ENCODE measurements at places on chromosomes 16 and 17. TPM values are rescaled to one million over a fixed set of nuclear protein-coding genes. Genes with fewer than 3 reads are reported as not detected.

GRCh38 chr17:29143894-29144293 is 36.3 kb downstream of the MYO18A start:
- H3K27me3 ChIP-seq: no peaks in the 10 kb centered on the region
- H3K4me3 ChIP-seq: no peak overlapping the region
- H3K36me3 ChIP-seq: no peaks in the 10 kb centered on the region
- DNase-seq: no peak

DNA sequence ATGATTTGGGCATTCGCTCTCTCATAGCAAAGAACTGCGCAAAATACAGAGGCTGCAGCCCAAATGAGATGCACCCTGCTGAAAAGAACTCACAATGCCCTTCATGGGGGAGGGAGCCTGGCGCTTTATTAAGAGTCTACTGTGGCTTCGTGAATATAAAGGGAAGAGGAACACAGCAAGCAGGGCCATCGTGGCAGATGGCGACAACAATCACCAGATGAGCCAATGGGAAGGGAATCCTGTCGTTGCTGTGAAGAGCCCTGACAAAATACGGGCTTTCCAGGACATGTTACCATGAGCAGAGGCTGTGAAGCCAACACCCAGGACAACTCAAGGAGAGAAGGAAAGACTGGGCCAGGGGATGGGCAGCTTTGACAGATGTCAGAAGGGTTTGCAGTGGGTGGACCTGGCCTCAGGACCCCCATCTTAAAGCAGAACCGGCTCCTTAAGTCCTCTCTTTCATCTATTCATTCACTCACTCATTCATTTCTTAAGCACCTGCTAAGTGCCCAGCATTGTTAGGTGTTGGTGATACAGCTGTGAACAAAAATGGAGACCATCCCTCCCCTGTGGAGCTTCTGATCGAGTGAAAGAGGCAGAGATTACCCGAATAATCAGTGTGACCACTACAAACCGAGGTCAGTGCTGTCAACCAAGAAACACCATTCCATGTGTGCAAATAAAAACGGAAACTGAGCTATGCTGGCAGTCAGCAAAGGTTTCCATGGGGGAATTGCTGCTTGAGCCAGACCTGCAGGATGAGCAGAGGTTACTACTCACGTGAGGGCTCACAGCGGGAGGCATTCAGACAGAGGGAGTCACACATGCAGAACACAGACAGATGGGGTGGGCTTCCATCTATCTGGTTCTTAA is 125.8 kb downstream of the DYNLRB2 start:
- no peaks in the 10 kb centered on the region for H3K4me1 ChIP-seq
- H3K4me3 ChIP-seq: no peak overlapping the region
- no peak overlapping the region for H3K27ac ChIP-seq
- H3K27me3 ChIP-seq: no peaks in the 10 kb centered on the region

DNA sequence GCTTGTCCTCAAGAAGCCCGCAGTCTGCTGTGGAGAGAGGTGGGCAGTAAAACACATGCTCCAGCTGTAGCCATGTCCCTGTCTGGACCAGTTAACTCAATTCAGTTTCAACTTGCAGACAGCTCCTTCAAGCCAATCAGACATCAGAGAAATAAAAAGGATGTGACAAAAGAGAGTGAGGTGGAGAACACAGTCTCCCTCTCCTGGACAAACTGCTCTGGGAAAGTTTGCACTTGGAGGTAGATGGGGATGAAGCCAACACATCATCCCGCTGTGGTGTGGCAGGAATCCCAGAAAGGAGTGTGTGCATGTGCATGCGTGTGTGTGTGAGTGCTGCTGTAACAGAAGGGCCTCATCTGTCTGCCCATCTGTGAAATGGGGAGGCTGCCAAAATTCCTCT is 358.6 kb upstream of the ASIC2 start:
- H3K27ac ChIP-seq: no peak overlapping the region
- DNase-seq: no peak
- no peaks in the 10 kb centered on the region for H3K36me3 ChIP-seq
- H3K4me3 ChIP-seq: no peak overlapping the region

- no peak overlapping the region for H3K27ac ChIP-seq
- H3K27me3 ChIP-seq: no peaks in the 10 kb centered on the region
- H3K4me3 ChIP-seq: no peak overlapping the region
- no peak for DNase-seq
- no peaks in the 10 kb centered on the region for H3K36me3 ChIP-seq
- no peaks in the 10 kb centered on the region for H3K4me1 ChIP-seq
These were observed 34.4 kb downstream of the ZCCHC14 start for GRCh38 chr16:87458424-87458915.

DNA sequence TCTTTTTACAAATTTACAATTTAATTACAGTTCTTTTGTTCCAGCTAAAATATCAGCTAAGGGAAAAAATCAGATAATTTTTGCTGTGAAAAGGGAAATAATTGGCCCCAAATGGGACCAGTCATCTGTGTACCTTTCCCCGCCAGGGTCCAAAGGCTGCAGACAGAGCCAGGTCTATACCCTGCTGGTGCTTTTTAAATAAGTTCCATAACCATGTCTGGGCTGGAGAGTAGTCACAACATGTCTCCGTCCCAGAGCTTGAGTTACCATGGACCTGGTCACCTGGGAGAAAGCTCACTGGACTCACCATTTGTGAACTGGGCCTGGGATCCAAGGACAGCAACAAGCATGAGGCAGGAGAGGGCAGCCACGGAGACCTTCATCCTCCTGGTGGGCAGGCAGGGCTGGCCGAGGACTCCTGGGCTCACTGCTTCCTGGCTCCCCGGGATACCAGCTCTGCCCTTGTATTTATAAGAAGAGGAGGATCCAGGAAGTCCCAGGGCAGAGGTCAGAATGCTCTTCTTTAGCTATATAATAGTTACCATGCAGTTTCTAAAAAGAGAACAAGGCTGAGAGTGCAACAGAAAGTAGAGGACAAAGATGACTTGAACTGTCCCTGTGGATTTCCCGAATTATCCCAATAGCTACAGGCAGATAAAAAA is at the start of gene CCL15:
Gene CCL15, minus strand, starts transcription at position 444 of the 662 bp plus-strand sequence. Its CDS starts 61 bp downstream, at position 383.
- H3K4me1 ChIP-seq: no peaks in the 10 kb centered on the region
- H3K27me3 ChIP-seq: no peaks in the 10 kb centered on the region
- H3K4me3 ChIP-seq: no peak within 1 kb of the TSS
- H3K36me3 ChIP-seq: no peaks in the 10 kb centered on the region
- DNase-seq: no peak

- no peak overlapping the region for H3K4me3 ChIP-seq
- H3K36me3 ChIP-seq: no peaks in the 10 kb centered on the region
- H3K4me1 ChIP-seq: no peaks in the 10 kb centered on the region
- peak; percentile 32 for DNase-seq
These were observed 55.4 kb upstream of the NLK start for GRCh38 chr17:27986805-27987684.

DNA sequence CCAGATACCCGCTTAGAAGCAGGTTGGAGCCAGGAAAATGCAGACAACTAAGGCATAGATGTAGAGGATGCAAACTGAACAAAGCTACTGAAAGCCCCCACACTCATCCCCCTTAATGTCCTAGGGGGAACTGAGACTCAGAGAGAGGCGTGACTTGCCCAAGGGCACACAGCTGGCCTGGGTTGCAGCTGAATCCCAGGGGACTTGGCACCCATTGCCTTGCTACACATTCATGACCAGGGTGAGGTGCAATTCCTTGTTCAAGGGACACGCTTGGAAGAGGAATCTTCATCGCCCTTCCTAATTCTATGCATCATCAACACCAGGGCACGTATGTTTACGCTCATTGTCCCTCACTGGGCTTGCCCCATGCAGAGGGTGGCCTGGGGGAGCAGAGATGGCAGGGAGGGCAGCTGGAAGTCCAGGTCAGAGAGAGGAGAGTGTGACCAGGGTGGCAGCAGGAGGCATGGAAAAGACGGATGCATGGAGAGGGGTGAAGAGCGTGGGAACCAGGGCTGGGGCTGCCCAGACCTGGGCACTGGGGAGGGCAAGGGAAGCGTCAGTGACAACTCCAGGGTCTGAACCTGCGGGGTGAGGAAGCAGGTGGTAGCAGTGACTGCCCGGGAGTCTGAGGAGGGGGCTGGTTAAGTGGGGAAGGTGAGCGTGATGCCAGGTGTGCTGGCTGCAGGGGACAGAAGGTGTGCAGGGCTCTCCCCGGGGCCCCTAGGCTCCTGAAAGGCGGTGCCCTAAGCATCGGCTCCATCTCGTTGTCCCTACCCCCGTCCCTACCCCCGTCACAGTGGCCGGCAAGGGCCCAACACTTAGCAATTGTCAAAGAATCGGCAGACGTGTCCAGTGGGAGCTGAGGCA is 267.1 kb upstream of the TNRC6C start:
- no peaks in the 10 kb centered on the region for H3K36me3 ChIP-seq
- H3K4me3 ChIP-seq: no peak overlapping the region
- DNase-seq: no peak
- no peaks in the 10 kb centered on the region for H3K27me3 ChIP-seq
- no peak overlapping the region for H3K27ac ChIP-seq

DNA sequence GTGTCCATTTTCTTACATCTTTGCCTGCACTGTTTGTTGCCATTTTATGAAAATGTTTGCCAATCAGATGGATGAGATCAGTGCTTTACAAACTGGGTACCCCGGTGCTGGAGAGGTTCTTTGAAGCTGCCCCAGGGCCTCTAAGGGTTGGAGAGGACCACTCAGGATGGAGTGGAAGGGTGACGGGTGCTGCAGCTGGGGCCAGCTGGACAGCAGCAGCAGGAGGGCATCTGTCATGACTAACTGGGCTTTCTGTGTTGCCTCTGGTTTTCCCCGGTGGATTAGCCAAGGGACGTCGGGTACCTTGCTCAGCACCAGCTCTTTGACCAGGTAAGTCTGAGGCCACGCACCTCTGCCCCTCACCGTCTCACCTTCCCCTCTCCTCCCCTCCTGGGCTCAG is 12.3 kb downstream of the KDM8 start:
- no peaks in the 10 kb centered on the region for H3K27me3 ChIP-seq
- H3K36me3 ChIP-seq: no peaks in the 10 kb centered on the region
- no peaks in the 10 kb centered on the region for H3K4me1 ChIP-seq
- H3K27ac ChIP-seq: no peak overlapping the region

- no peak overlapping the region for H3K27ac ChIP-seq
- H3K4me3 ChIP-seq: no peak overlapping the region
- no peak for DNase-seq
- no peaks in the 10 kb centered on the region for H3K27me3 ChIP-seq
These were observed 934.8 kb upstream of the EEF2KMT start for GRCh38 chr16:6032438-6032837.

DNA sequence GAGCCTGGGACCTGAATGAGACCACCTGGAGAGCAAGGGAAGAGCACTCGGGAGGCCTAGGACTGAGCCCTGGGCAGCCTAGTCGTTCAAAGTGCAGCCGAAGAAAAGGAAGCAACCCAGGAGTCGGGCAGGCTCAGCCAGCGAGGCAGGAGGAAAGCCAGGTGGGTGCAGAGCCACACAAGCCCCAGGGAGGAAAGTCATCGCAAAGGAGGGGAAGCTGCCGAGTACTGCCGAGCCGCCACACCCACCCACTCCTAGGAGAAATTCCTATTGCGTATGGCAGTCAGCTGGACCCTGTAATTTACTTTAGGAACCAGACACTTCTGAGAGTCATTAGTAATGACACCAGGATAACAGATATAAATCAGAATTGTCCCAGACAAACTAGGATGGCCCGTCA is 187.6 kb downstream of the KATNIP start:
- DNase-seq: no peak
- H3K27ac ChIP-seq: no peak overlapping the region
- H3K27me3 ChIP-seq: no peaks in the 10 kb centered on the region
- H3K4me3 ChIP-seq: no peak overlapping the region
- H3K4me1 ChIP-seq: no peaks in the 10 kb centered on the region
- H3K36me3 ChIP-seq: no peaks in the 10 kb centered on the region

GRCh38 chr16:86185089-86185488 is 286.1 kb downstream of the IRF8 start:
- H3K36me3 ChIP-seq: no peaks in the 10 kb centered on the region
- no peak overlapping the region for H3K27ac ChIP-seq
- H3K27me3 ChIP-seq: no peaks in the 10 kb centered on the region
- DNase-seq: no peak
- H3K4me3 ChIP-seq: no peak overlapping the region
- no peaks in the 10 kb centered on the region for H3K4me1 ChIP-seq

DNA sequence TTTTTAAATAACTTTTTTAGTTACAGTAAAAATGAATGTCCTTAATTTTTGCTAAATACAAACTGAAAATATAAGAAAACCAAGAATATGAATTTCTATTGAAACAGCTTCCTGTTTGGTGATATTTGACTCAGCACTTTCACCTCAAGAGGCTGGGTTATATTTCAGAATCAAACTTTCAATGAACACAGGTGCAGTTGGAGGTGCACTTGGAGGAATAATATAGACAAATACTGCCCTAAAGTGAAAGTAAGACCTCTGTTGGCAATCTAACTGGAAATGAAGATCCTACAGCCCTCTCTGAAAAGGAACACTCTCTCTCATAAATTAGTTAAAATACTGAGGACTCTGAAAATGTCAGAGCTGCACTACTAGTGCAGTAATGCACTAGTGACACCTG is 106.2 kb downstream of the BRIP1 start:
- no peak overlapping the region for H3K27ac ChIP-seq
- DNase-seq: no peak
- H3K4me1 ChIP-seq: no peaks in the 10 kb centered on the region

GRCh38 chr16:11450136-11450535 is 104.9 kb downstream of the RMI2 start:
- H3K27me3 ChIP-seq: no peaks in the 10 kb centered on the region
- H3K27ac ChIP-seq: no peak overlapping the region

DNA sequence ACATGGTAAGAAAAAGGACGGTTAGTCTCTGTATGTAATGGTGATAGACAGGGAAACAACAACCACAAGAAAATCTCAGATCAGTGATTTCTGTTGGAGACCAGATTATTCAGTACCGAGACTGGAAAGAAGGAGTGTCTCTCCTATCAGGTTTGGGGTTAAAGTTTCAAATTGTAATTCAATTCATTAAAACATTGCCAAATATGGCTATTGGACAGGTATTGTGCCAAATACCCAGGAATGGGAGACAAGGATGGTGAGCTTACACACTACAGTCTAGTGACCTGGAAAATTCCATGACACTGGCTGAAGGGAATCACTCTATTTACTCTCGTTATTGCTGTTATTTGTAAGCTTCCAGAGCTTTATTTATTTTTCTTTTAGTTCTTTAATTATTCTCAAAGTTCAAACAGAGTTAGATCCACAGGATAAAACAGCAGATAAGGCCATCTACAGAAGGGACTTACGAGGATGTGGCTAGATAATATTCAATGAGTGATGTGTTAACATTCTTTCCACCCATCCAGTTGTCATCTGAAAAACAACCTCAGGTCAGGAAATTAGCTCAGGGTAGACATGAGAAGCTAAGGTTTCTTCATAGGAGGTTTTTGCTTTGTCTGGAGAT is 25.1 kb upstream of the MMD start:
- H3K27me3 ChIP-seq: no peaks in the 10 kb centered on the region
- no peaks in the 10 kb centered on the region for H3K36me3 ChIP-seq
- H3K27ac ChIP-seq: no peak overlapping the region
- H3K4me3 ChIP-seq: no peak overlapping the region

The NGFR gene
- total RNA-seq: 1.8 TPM

The ACSM5 gene
- 2.0 TPM for total RNA-seq

The MT2A gene
- 152 TPM for total RNA-seq

Data from uterus (tissue), 4 donors.